Smooth muscle cell of the pulmonary artery (primary cell): ENCODE measurements at places on chromosomes 1 and 21. TPM values are rescaled to one million over a fixed set of nuclear protein-coding genes. Genes with fewer than 3 reads are reported as not detected.

The RAB7B gene
- total RNA-seq, result 2.4 and 6.5 TPM in 2 replicates

The KIF2C gene
- total RNA-seq, result 3.2 and 9.3 TPM in 2 replicates

The CFHR3 gene
- total RNA-seq, result not detected in 2 replicates

The LIN28A gene
- total RNA-seq, result not detected in 2 replicates

The MROH7 gene
- 0.39 and 0.73 TPM in 2 replicates for total RNA-seq

The TNNT2 gene
- under 0.01 TPM in 1 of 2 replicates, not detected in the other for total RNA-seq

The MTMR11 gene
- 8.2 and 11.6 TPM in 2 replicates for total RNA-seq

The GSTM4 gene
- total RNA-seq, result 7.8 and 12.9 TPM in 2 replicates

The CD5L gene
- total RNA-seq, result not detected in 2 replicates

The DNALI1 gene
- 3.9 TPM in 2 replicates for total RNA-seq

The TAS1R3 gene
- total RNA-seq, result 0.23 and 0.26 TPM in 2 replicates

The RBM15 gene
- 28.2 and 29.8 TPM in 2 replicates for total RNA-seq

The CR1L gene
- total RNA-seq, result not detected in 2 replicates

The ILDR2 gene
- 0.13 TPM in 1 of 2 replicates, not detected in the other for total RNA-seq
